H54 (cell line): ENCODE measurements at places on chromosomes 3 and 15.

- DNase-seq, result no peak
Measured at GRCh38 chr15:101043911-101044624, 124.9 kb downstream of the LRRK1 start.

- no peak for DNase-seq
Measured at GRCh38 chr15:44092221-44092620, 102.8 kb downstream of the FRMD5 start.

- no peak for DNase-seq
Measured at GRCh38 chr3:11995120-11995519, 9.1 kb upstream of the SYN2 start.

- no peak for DNase-seq
Measured at GRCh38 chr3:106125321-106125720, 256.5 kb upstream of the CBLB start.

- no peak for DNase-seq
Measured at GRCh38 chr3:20236603-20237002, 50.6 kb upstream of the SGO1 start.

DNA sequence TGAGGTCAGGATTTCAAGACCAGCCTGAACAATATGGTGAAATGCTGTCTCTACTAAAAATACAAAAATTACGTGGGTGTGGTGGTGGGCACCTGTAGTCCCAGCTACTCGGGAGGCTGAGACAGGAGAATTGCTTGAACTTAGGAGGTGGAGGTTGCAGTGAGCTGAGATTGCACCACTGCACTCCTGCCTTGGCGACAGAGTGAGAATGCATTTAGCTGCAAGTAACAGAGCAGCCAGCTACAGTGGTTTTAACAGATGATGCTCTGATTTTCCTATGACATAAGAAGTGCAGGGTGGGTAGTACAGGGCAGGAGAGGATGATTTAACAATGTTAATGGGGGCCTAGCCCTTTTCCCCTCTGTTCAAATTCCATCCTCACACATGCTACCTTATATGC is 267.9 kb downstream of the RPLP1 start:
- no peak for DNase-seq

GRCh38 chr3:16841041-16841753 is 43.6 kb upstream of the PLCL2 start:
- DNase-seq, result no peak

DNA sequence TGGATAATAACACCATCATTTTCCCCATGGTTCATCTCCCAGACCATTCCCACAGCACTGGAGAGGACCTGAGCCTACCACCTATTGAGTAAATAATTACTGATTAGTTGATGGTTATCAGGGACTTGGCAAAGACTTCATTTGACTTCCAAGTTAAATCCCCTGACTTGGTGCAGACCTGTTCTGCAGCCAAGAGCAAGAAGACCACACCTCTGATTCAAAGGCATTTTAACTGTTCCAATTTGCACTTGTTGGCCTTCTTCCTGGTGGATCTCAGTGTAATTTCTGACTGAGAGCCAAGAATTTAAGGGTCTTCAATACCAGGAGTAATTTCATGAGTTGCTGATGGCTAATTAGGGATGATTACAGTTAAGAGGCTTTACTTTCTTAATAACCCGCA is 24.0 kb downstream of the THSD4 start:
- no peak for DNase-seq

- no peak for DNase-seq
Measured at GRCh38 chr15:47394286-47394809, 323.0 kb upstream of the SEMA6D start.

DNA sequence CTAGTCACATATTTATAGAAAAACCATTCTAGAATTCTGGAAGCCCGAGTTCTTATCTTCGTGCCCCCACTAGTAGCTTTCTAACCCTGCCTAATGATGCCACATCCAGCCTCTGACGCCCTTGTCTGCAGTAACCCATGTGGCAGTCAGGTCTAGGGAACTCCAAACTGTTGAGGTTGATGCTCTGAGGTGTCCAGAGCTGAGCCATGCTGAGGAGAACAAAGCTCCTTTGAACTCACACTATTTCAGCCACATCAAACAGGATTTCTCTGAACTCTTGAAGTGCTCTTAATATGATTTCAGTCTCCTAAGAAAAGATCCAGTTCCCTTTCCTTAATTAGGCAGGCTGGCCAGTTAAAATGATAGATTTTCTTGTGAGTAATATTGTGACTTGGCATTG is 150.5 kb upstream of the ST8SIA2 start:
- DNase-seq, result no peak

DNA sequence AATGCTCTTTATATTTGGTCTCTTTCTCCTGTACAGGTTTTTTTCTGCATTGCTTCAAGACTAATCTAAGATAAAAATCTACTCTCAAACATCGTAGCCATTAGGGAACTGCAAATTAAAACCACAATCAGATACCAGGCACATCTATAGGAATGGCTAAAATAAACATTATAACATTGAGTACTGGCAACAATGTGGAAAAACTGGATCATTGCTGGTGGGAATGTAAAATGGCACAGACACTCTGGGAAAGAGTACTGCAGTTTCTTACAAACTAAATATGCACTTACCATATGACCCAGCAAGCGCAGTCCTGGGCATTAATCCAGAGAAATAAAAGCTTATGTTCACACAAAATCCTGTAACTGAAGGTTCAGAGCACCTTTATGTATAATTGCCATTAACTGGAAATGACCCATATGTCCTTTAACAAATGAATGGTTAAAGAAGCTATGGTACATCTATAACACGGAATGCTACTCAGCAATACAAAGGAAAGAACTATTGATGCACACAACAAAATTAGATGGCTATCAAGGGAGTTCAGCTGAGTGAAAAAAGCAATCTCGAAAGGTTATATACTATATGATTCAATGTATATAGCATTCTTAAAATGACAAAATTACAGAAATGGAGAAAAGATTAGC is 6.3 kb downstream of the ABCC5 start:
- no peak for DNase-seq

DNA sequence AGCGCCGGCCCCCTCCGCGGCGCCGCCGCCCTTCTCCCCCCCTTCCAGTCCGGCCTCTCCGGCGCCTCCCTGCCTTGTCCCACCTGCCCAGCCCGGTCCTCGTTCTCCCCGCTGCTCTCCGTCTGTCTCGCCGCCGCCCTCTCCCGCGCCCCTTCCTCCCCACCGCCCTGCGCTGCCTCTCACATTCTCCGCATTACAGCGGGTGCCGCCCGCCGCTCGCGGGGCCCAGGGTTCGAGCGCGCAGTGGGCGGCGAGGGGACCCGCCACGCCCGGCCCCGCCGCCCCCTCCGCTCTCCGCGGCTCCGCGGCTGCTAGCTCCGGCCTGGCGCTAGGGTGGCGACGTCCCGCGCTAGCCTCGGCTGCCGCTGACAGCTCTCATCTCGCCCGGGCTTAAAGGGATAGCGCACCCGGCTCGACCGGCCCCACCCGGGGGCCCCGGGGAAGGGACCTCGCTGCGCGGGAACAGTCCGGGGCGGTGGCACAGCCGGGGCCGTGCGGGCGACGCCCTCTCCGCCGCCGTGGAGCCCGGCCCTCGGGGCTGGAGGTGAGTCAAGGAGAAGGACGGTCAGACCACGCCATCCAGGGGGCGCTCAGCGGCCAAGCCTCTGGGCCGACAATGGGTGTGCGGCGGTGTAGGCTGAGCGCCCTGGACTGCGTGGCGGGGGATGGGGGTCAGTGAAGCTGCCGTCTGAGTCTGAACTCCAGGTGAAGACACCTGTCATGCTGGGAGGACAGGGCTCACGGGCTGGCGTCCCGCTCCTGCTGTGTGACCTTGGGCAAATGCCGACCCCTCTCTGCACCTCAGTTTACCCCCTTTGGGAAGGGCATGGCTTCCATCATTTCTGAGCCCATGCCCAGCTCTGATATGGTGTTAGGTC is 187.4 kb upstream of the LINGO1 start:
- DNase-seq, result no peak

- DNase-seq, result no peak
Measured at GRCh38 chr15:84985158-84985557, 3.5 kb downstream of the PDE8A start.

GRCh38 chr15:76752549-76752948 is 152.6 kb downstream of the SCAPER start:
- no peak for DNase-seq

DNA sequence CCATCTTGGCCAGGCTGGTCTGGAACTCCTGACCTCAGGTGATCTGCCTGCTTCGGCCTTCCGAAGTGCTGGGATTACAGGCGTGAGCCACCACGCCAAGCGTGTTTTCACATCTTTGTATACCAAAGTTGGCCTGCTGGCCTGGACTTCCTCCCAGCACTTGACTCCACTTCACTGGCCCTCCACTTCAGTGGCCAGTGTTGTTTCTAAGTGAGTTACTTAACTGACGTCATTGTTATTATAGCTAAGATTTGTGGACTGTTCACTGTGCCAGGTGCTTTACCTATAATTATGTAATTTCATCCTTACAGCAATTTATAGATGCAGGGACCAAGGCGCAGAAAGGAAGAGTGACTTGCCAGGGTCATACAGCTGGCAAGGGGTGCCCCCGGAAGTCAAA is 52.0 kb downstream of the HRH1 start:
- no peak for DNase-seq

GRCh38 chr3:133574260-133574881 is 885 bp downstream of the CDV3 start:
- no peak for DNase-seq

DNA sequence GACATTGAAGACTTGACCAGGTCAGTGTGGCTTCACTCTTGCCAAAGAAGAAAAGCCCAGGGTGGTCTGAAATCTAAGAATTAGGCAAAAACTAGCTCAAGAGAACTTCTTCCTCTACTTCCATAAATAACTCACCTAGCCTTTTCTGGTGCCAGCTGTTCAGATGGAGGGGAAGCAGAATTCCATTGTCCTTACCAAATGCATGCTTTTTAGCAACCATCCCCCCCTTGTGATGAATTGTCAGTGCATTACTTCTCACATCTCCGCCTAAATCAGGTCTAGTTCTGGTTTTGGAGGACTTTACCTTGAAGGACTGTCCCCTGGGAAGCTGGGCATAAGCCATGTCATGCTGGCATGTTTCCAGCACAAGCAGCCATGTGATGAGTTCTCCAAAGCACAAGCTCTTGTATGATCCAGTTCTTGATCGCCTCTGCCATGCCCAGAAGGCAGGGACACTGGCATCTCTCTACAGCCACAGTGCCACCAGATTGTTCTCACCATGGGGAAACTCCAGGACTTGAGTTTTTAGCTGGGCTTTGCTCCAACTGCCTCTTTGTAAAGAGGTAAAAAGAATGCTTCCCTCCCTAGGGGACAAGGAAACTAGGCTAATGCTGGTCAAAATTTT is 96.4 kb upstream of the IL12A start:
- no peak for DNase-seq

GRCh38 chr3:134544316-134544715 is 58.5 kb downstream of the CEP63 start:
- no peak for DNase-seq

- no peak for DNase-seq
Measured at GRCh38 chr3:56613016-56613415, 56.0 kb downstream of the CCDC66 start.

DNA sequence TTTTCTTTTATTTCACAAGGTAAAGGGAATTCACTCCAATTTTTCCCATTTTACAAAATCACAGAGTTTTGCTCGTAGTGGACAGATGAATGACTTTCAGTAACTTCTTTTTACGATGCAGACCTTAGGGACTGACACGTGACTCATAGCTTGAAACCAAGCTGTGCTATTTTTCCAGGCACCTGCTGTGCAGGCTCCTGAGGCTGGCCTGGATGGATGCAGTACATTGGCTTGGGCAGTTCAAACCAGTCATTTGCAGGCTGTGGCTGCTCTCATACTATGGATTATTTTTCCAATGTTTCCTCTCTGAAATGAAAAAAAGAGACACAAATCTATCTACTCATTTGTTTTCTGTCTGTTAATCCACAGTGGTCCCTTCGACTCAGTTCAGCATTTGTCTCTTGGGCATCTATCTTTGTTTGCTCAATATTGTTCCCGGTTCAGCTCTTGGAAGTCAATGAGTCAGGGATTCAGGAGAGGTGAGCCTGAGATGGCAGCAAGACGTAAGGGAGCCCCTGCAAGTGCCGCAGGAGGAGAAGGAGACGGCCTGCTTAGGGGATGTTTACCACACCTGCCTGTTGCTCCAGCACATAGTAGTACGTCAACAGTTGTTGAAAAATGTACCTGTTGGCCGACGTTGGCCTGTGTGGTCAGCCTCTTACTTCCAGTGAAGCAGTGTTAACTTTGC is 92.8 kb downstream of the SV2B start:
- no peak for DNase-seq

DNA sequence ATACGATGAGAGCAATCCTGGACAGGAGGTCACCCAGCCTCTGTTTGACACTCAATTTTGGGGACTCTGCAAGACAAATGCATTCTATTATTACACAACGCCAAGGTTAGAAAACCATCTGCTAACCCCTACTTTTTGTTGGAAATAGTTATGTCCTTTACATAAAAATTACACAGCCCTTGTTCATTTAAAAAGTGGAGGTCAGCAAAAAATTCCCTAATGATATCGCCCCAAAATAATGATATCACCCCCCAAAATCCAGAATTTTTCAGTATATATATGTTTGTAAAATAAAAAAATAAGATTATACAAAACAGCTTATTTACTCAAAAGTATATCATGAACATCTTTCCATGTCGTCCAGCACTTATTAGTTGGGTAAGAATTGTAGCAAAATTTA is 11.4 kb downstream of the ROPN1 start:
- no peak for DNase-seq

DNA sequence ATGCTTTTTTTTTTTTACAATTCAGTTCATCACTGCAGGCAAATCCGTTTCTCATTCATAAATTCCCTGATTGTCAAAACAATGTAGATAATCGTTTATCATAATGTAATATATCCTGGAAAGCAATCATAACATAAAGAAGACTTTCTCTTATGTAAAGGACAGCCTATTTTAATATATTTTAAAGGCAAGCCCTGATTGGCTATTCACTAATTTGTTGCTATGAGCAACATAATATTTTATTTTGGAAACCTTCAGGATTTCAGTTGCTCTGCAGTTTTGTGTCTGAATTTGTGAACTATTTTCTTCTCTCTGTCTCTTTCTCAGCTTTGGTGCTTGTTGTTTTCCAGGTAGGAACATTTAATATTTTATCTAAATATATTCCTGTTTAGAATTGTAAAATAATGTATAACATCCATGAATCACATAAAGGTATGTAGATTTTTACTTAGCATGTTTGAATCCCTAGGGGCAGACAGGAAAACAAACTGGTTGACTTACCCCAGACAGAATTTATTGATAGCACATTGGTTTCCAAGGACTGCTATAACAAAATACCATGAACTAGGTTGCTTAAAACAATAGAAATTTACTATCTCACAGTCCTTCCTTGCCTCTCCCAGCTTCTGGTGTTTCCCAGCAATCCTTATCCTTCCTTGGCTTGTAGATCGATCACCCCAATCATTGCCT is 253.5 kb downstream of the CDIN1 start:
- no peak for DNase-seq
